ENCODE measurements at places on chromosomes 5 and 9.

- no peak for DNase-seq
These were observed 141.8 kb downstream of the ZNF354C start for GRCh38 chr5:179201986-179202385.

DNA sequence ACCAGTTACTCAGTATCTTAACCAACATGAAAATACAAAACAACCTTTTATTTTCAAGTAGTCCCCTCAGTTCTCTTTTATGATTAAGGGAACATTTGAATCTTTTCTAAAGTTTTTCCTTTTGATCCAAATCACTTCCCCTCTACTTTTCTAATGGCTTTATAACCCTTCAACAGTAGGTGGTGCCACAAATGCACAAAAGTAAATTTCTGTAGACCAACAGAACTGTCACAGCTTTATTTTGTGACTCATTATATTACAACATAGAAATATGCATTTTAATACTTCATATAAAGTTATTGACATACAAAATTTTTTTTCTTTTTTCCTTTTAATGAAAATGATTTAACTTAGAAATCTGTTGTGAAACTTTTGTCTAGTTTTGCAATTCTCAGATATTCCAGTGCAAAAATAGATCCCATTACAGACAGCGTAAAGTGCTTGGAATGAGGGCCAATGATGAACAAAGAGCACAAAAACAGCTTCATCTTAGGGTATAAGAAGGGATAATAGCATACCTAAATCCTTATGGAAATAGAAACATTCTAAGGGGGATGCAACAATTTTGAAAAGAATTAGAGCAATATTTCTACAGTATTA lies 17.0 kb downstream of the NIPSNAP3B start:
- DNase-seq = no peak

DNA sequence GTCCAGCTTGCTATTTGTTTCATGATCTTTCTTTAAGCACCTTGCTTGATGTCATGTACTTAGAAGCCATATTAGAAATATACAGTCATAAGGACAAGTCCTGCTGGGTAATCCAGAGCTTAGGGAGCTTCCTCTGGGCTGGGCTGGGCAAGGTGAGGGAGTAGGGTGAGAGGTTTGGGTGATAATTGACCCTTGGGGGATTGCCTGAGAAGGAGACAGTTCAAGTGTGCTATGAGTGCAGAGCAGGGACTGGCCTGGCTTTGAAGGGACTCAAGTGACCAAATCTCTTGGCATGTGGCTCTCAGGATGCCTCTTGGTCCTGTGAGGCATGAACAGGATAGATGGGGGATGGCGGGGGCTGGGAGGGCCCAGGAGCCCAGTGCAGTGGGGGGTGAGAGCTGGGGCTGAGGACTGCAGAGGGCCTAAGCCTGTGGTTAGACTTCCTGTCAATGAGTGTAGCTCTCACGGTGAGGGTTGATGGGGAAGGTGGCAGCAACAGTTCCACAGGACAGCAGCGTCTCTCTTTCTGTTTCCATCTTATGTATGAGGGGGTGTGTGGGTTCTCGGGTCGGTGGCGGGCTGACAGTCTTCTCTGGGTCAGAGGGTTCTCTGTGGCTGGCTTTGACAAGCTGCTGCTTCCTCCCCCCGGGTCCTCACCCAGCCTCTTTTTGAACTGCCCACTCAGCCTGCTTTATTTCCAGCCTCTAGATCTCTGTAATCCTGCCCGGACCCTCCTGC lies 53.5 kb downstream of the RGS3 start:
- no peak for DNase-seq

DNA sequence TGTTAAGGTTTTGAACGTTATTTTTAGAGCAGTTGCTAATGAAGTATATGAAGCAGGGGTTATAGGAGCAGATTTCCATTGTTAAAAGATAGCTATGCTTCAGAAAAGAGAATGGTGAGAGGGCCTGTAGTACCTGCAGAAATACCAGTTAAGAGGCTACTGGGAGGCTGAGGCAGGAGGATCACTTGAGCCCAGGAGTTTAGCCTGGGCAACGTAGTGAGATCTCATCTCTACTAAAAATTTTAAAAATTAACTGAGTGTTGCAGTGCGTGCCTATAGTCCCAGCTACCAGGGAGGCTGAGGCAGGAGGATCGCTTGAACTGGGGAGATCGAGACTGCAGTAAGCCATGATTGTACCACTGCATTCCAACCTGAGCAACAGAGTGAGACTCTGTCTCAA lies 148.8 kb downstream of the ZCCHC7 start:
- no peak for DNase-seq

DNA sequence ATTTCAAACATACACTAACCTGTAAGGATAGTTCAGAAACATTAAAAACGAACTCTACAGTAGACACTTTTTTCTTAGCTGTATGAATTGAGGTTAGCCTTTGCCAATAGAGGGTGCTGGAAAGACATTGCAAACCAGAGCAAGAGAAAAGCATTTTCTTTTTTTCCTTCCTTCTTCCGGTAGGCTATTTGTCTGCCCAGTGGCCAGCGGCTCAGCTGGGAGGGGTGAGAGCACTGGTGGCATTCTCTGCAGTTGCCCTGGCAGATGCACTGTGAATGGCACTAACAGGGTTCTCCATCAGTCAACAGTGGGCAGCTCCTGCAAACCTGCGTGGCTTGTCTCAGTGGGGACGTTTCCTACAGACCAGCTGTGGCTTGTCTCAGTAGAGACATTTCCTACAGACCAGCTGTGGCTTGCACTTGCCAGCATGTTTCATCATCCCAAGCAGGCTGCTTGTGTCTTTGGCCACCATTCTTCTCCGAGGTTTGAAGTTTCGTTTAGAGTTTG lies 984.5 kb upstream of the CDH18 start:
- peak; percentile 41 for DNase-seq

GRCh38 chr5:102865171-102865509 lies 110.0 kb downstream of the PAM start:
- no peak for DNase-seq

DNA sequence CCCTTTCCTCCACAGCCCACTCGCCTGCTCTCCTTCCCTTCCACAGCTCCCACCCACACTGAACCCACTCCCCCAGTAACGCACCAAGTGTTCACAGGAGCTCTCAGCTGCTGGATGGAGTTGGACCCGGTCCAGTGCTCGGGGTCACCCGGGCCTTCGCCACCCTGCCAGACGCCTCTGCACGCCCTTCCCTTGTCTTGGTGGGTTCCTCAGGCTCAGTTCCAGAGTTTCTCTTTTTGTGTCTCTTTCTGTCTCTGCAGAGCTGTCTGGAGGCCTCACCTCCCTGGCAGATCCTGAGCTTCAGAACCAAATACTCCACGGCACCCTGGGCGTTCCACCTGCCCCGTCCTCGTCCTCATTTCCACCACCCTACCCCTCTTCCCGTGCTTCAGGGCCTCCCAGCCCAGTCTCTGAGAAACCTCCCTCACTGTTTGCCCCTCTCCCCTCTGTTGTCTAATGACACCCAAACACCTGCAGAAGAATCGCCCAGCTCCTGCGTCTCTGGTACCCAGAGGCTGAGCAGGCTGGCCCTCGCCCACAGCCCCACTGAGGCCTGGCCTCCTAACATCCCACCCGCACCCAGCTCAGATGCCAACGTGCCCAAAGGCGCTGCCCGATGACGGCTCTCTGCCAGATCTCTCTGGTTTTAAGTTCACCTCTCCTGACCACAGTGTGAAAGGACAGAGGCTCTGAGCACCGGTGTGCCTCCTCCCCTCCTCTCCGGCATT lies 74.3 kb downstream of the COL23A1 start:
- no peak for DNase-seq

DNA sequence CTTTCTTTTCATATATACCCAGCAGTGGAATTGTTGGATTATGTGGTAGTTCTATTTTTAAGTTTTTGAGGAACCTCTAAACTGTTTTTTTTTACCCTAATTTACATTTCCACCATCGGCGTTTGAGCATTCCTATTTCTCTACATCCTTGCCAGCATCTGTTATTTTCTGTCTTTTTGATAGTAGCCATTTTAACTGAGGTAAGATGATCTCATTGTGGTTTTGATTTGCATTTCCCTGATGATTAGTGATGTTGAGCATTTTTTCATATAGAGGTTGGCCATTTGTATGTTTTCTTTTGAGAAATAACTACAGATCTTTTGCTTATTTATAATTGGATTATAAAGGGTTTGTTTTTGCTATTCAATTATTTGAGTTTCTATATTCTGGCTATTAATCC lies 71.7 kb upstream of the TNC start:
- DNase-seq = no peak

Measured in head of caudate nucleus (tissue), 42 donors.